ENCODE measurements at places on chromosomes 6 and 20. TPM values are rescaled to one million over a fixed set of nuclear protein-coding genes. Genes with fewer than 3 reads are reported as not detected.

EYA4 gene
- under 0.01 TPM for total RNA-seq

PBX2 gene
- 46.8 TPM for total RNA-seq

BPIFB2 gene
- not detected for total RNA-seq

GABRR2 gene
- 0.13 TPM for total RNA-seq

FLRT3 gene
- total RNA-seq: 0.90 TPM

SYCP2 gene
- total RNA-seq: 1.1 TPM

OLIG3 gene
- total RNA-seq: not detected

RBM24 gene
- 0.64 TPM for total RNA-seq

KCNK15 gene
- not detected for total RNA-seq

RIPPLY2 gene
- 0.51 TPM for total RNA-seq

CYP39A1 gene
- 0.26 TPM for total RNA-seq

CALHM4 gene
- 0.13 TPM for total RNA-seq

ULBP1 gene
- under 0.01 TPM for total RNA-seq

SLC22A7 gene
- not detected for total RNA-seq

PREX1 gene
- 30.7 TPM for total RNA-seq

RBPJL gene
- total RNA-seq: not detected

BPIFA1 gene
- total RNA-seq: not detected

UBD gene
- total RNA-seq: 91.9 TPM

LGSN gene
- not detected for total RNA-seq

LY6G6D gene
- total RNA-seq: not detected

NHLRC1 gene
- 0.51 TPM for total RNA-seq

SLC32A1 gene
- total RNA-seq: not detected

F13A1 gene
- not detected for total RNA-seq

FAM217A gene
- not detected for total RNA-seq

WFDC10B gene
- not detected for total RNA-seq

GSTA4 gene
- total RNA-seq: 15.7 TPM

PRRT1 gene
- total RNA-seq: under 0.01 TPM

MOXD1 gene
- under 0.01 TPM for total RNA-seq

CLIC1 gene
- total RNA-seq: 464 TPM

BPIFA3 gene
- not detected for total RNA-seq

C6orf52 gene
- total RNA-seq: 0.25 TPM

DSTN gene
- 110 TPM for total RNA-seq

RAET1L gene
- not detected for total RNA-seq

DDR1 gene
- 4.0 TPM for total RNA-seq

CHRNA4 gene
- total RNA-seq: 0.13 TPM

SSTR4 gene
- total RNA-seq: not detected

EYA2 gene
- total RNA-seq: not detected

TRIM10 gene
- not detected for total RNA-seq

CHD6 gene
- 25.4 TPM for total RNA-seq

REM1 gene
- total RNA-seq: not detected

OR2J3 gene
- not detected for total RNA-seq

PROCR gene
- total RNA-seq: 83.1 TPM

ARFGEF2 gene
- 60.6 TPM for total RNA-seq

ATXN1 gene
- 9.1 TPM for total RNA-seq

TCF21 gene
- not detected for total RNA-seq

SLC22A2 gene
- not detected for total RNA-seq

PREP gene
- 22.5 TPM for total RNA-seq

HLA-G gene
- not detected for total RNA-seq

NKX2-2 gene
- total RNA-seq: not detected

LRRN4 gene
- total RNA-seq: not detected

SYTL3 gene
- total RNA-seq: 0.51 TPM
